ENCODE measurements at places on chromosomes 12 and 14.

GRCh38 chr14:23123419-23123818, 4.4 kb upstream of the CEBPE start:
- DNase-seq = no peak

DNA sequence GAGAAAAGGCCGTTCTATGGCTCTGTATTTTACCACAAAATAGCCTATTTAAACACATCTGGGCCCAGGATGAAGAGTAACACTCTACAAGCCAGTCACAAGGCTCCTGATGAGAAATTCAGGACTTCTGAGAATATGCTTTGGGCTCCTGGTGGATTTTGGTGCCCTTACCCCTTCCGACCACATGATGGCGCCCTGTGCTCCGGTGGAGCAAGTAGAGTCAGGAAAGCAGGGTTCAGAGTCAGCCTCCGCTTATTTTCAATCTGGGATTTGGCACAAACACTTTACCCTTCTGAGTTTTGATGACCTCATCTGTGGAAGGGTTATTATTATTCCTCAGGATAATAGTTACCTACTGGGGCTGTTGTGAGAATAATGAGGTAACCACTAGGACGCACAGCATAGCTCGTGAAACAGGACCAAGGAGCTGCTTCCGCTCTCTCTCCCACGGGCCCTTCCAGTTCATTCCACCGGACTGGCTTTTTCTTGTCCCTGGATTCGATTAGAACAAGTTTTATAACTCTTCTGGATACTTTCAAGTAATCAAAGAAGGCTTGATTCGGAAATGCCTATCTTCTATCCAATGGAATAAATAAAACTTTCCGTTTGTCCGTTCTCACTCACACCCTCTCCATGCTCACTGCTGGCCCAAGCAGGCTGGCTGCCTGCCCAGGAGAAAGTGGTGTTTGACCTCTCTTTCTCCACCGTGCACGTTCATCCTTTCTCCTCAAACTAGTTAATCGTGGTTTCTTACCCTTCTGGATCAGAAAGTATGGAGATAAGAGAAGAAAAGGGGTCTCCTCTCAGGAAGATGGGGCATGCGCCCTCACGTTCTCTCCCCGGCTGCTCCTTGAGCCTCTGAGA, 104.6 kb downstream of the GALC start:
- DNase-seq = no peak

DNA sequence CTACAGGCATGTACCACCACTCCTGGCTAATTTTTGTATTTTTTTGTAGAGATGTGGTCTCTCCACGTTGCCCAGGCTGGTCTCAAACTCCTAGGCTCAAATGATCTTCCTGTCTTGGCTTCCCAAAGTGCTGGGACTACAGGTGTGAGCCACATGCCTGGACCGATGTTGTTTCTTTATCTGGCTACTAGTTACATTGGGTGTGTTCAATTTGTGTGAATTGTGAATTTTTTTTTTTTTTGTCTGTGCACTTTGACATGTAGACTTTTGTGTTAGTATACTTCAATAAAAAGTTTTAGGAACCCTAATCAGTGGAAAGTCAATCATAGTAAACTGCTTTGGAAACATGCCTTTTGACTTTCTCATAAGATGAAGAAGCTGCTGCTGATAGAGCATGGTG, 24.0 kb upstream of the SLC17A8 start:
- DNase-seq = no peak

DNA sequence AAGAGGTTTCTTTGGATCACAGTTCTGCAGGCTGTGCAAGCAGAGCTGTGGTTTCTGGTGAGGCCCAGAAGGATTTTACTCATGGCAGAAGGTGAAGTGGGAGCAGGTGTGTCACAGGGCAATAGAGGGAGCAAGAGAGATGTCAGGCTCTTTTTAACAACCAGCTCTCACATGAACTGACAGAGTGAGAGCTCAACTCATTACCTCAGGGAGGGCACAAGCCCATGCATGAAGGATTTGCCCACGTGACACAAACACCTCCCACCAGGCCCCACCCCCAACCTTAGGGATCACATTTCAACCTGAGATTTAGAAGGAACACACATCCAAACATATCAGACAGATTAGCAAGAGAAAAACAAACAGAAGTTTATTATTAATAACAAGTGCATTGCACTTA, 470.4 kb downstream of the GALC start:
- DNase-seq = no peak

DNA sequence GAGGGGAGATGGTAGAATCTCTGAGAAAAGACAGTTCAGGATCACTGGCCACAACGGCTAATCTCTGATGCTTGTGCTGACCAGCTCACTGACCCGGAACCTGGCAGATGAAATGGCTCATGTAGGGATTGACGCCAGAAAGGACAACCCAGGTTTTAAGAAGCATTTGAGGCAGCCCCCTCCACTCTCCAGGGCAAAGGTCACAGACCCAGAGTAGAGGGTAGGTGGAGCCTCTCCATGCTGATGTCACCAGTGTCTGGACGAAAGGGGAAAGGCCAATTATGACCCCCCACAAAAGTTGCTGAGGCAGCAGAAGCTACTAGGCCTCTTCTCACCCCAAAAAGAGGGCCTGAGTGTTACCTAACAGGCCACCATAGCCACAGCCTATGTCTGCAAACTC, 1.2 kb downstream of the METTL1 start:
- DNase-seq = no peak

GRCh38 chr12:84785281-84785680, 127.3 kb downstream of the SLC6A15 start:
- DNase-seq = no peak

GRCh38 chr12:49284672-49285071, 10.3 kb upstream of the PRPH start:
- DNase-seq = no peak

GRCh38 chr12:67818459-67818903, 169.9 kb downstream of the DYRK2 start:
- no peak for DNase-seq

- DNase-seq = no peak
Measured at GRCh38 chr14:102471921-102472790, 37.4 kb downstream of the ANKRD9 start.

- no peak for DNase-seq
Measured at GRCh38 chr12:52233462-52234207, 592 bp downstream of the KRT7 start.

- DNase-seq = no peak
Measured at GRCh38 chr12:72030277-72030676, 91.6 kb downstream of the TPH2 start.

Data from bone marrow (tissue), 2 donors.